Placental epithelial cell (primary cell): ENCODE measurements at places on chromosomes 11 and 22. TPM values are rescaled to one million over a fixed set of nuclear protein-coding genes. Genes with fewer than 3 reads are reported as not detected.

The SSTR3 gene
- total RNA-seq, result not detected in 2 replicates

The KRTAP5-2 gene
- total RNA-seq, result not detected in 2 replicates

The SCGB1A1 gene
- total RNA-seq, result not detected in 2 replicates

The HEPHL1 gene
- under 0.01 and 0.11 TPM in 2 replicates for total RNA-seq

The FGF19 gene
- total RNA-seq, result not detected in 2 replicates

The MUC6 gene
- not detected in 2 replicates for total RNA-seq

The PGR gene
- total RNA-seq, result not detected in 2 replicates

The BLID gene
- 1.6 and 2.7 TPM in 2 replicates for total RNA-seq
